ENCODE measurements at places on chromosomes 3 and 15. TPM values are rescaled to one million over a fixed set of nuclear protein-coding genes. Genes with fewer than 3 reads are reported as not detected.

Gene NLGN1
- total RNA-seq: 27.7 TPM

Gene GP9
- not detected for total RNA-seq

Gene SLC38A3
- total RNA-seq: 0.77 TPM

Gene UNC13C
- total RNA-seq: 0.03 TPM

Gene PLIN1
- total RNA-seq: 0.07 TPM

Gene MESP1
- not detected for total RNA-seq

Measured in neural progenitor cell (in vitro differentiated cells).